Stimulated activated CD4-positive, alpha-beta T cell treated with anti-CD3 and anti-CD28 coated beads, Interleukin-2, amount 100 ng/mL, for 24 hours (primary cell): ENCODE measurements at places on chromosomes 5 and 9.

DNA sequence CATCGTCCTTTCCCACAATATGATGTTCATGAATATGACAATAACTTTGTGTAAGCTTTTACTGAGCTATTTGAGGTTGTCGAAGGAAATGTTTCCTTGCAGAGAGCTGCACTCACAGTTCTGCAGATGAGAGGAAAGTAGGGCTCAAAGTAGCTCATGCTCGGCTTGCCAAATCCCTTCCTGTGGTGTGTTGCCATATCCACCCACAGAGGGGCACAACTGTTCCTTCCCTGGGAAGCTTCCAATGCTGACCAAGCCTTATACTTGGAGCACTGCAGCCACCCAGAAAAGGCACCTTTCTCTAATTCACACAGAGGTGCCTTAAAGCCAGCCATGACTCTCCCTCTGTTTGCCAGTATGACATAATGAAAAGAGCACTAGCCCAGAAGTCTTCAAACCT, 390.3 kb downstream of the CAAP1 start:
- no peak for DNase-seq

DNA sequence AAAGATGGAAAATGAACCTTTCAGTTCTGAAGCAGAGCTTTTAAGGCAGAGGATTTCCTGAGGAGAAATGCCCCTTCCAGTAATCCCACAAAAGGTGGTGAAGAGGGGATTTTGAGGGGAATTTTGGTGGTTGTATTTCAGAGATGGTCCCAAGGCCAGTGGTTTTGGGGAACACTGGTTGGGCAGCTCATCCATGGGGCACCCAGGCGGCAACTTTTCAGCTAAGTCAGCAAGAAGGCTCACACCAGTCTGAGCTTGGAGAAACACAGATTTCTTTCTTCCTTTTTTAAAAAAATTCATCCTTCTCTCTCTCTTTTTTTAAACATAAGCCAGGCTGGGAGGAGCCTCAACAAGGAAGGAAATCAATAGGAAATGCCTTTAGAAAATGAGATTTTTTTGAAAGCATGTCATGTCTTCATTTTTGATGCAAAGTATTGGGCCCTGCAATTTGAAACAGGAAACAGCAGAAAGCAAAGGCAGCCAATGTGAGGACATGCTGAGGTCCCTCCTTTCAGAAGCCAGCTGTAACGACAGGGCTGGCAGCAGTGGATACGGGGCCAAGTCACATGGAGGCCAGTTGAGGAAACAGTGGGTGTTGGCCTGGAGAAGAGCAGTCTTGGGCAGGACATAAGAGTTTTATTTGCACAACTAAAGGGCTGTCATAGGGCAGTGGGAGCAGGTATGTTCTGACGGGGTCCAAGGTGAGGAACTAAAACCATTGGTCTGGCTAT, 155.3 kb upstream of the KLF4 start:
- DNase-seq = no peak

GRCh38 chr5:124678922-124679519, 67.4 kb downstream of the ZNF608 start:
- no peak for DNase-seq

GRCh38 chr5:10489810-10490426, 48.2 kb downstream of the ROPN1L start:
- DNase-seq = no peak

- no peak for DNase-seq
These were observed 25.3 kb upstream of the LTC4S start for GRCh38 chr5:179768326-179769085.

DNA sequence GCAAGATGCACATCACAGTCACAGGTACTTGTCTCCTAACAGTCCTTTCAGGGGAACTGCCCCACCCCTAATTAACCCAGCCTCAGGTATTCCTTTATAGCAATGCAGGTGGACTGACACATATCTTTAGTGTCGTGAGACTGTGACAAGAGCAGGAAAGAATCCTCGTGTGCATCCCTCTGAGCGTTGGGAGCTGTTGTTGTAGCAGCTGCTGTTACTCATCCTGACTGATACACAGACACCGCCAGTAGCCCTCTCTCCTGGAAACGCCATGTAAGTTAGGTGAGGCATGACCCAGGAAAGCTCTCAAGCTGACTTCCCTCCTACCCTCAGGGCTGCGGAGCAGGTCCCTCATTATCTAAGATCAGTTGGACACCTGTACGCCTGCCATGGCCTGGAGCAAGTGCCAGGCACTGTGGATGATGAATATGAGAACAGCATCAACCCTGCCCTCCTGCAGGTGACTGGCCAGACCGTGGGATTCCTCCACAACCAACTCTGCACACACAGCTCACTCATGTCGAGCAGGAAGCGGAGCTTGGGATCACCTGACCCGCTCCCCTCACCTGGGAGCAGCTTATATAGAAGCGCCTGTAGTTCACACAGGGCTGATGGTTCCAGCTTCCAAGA, 10.2 kb upstream of the LCN15 start:
- DNase-seq = no peak

DNA sequence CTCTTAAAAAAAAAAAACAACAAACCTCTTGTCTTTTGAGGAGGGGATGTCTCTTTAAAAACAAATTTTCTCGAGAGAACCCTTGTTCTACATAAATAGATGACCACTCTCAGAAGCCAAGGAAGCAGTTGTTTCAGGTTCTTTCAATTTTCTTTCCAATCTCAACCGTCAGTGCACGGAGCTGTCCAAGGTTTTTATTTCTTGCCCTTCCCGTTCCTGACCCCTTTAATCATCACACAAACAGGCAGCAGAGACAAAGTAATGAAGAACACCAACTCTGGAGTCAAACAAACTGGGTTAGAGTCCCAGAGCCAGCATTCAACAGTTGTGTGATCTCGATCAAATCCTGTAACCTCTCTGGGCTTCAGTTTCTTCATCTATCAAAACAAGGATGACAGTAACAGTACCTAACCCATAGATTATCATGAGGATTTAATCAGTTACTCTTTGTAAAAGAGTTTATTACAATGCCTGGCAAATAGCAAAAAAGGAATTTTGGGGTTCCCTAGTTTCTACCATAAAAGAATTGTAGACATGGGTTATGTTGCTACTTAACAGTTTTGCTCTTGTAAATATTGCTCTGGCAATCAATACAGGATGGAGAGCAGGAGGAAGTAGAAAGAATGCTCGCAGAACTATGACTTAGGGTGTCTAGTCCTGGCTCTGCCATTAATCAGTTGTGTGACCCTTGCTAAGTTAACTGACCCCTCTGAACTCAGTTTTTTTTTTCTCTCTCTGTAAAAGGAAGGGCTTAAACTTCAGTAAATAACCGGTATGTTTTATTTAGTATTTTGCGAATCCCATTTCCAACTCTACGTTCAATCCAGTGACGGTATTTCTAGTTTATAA, 1.0 kb upstream of the NIM1K start:
- no peak for DNase-seq

DNA sequence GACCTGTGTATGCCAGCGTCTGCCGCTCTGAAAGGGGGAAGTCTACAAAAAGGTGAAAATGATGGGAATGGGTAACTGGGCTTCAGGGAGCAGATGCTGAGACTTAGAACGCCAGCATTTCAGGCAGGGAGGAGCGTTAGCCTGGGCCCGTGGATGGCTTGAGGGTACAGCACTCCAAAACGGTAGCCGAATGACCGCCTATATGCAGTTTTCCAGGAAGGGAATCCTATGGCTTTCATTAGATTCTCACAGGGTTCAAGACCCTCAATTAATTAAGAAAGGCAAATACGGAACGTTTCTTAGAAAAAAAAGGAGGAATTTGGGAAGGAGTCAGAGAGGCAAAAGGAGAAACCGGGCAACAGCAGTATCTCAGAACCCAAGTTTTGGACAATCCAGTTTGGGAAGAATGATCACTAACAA, 639 bp downstream of the AMACR start:
- DNase-seq = peak; percentile 4

DNA sequence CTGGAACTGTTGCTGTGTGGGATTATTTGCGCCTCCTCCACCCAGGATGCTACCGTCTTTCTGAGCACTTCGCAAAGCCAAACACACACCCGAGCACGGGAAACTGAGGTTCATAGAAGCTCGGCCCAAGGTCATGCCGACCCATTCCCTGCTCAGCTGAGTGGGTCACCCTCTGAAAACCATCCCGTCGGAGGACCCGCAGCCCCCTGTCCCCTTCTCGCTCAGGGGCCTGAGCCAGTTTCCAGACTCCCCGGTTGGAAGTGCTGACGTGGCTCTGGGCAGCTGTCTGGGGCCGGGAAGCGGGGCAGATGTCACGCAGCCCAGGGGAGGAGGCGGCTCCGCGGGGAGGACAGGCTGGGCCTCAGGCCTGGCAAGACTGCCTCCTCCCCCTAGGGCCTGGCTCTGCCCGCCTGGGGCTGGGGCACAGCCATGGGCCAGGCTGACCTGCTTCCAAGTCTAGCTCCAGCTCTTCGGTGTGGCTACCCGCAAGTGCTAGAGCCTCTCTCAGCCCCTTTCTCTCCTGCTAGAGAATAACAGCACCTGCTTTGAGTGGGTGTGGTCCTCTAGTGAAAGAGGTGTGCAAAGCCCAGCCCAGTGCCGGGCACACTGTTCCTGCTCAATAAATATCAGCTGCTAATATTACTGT, 9.9 kb upstream of the CXXC5 start:
- no peak for DNase-seq

DNA sequence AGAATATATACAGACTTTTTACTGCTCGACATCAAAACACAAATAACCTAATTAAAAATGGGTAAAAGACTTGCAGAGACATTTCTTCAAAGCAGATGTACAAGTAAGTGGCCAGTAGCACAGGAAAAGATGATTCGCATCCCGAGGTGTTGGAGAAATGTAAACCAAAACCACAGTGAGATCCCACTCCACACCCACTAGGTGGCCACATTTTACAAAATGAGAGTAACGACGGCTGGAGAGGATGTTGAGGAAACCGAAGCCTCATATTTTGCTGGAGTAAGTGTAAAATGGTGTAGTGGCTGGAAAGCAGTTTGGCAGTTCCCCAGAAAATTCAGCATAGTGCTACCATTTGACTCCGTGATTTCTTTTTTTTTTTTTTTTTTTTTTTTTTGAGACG, 21.3 kb upstream of the GBGT1 start:
- peak; percentile 37 for DNase-seq

DNA sequence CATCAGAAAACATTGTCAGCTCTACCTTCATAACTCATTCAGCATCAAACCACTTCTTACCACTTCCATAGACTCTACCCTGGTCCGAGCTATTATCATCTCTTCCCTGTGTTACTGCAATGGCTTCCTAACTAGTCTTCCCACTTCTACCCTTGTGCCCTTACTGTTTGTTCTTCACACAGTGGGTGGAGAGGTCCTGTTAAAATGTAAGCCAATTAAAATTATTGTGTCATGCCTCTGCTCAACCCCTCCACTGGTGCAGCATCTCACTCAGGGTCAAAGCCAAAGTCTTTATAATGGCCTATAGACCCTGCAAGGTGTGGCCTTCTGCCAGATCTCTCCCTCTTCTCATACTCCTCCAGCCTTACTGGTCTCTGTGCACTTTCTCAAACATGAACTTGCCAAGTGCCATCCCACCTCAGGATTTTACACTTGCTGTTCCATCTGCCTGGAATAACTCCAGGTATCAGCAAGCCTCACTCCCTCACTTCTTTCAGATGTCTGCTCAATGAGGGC, 22.8 kb upstream of the ARAP3 start:
- no peak for DNase-seq

DNA sequence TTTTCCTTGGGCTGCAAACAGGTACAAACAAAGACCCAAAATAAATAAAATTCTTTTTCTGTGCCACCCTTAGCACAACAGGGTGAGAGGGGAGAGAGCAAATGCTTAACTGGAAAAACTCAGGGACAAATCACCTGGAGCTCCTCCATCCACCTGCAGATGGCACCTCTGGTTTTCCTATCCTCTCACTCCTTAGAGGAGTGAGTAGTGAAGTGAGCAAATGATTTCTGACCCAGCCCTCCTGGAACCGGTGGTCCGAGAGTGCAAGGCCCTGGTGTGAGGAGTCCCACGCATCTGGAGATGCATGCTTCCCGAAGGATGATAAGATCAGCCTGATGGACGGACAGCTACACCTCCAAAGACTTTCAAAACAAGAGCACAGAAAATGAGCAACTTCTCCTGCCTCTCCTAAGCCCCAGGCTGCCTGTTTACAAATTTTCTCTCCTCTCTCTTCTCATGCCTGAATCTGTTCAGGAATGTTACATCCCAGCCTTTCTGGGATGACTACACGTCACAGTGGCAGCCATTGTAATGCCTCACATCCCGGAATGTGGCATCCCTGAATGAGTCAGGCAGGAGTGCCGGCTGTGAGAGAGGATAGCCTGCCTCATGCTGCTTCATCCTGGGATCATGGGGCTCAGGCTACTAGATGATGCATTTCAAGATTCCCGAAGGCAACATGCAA, 86.4 kb downstream of the ADRB2 start:
- no peak for DNase-seq

DNA sequence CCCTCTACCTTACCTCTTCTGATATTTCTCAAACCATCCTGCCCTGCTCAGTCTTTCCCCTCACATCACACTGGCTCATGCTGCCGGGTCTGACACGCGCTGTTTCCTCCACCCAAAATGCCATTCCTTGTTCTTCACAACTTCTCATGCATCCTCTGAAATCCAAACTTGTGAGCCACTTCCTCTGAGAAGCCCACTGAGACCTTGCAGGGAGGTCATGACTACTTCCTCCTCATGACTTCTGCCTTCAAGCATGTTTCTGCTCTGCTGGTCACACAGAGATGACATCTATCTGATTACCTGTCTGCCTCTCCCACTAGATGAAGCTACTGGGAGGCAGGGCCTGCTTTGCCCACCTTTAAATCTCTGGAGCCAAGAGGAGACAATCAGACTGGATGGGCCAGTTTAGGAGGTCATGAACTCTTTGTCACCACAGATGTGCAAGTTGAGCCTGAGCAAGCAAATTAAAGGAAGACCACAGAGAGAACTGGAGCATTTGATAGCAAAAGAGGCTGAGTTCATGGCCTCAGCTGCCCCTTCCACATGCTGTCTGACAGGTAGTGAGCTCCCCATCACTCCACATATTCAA, 119.8 kb upstream of the TBC1D2 start:
- no peak for DNase-seq

GRCh38 chr9:134720136-134720753, 78.6 kb downstream of the COL5A1 start:
- no peak for DNase-seq

DNA sequence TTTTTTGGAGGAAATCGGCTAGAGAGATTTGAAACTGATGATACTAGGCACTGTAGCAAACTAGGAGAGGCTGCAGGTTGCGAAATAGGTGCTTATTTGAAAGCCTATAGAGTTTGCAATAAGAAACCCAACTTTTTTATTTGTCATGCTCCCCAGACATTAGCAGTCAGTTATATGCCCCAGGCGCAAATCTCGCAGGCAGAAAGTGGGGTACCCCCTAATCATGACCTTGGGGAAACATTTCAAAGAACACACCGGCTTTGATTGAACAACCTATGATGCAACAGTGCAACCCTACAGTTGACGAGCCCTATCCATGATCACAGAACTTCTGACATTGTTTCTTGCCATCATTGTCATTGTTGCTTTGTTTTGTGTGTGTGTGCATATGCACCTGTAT, 510.5 kb downstream of the RAB3C start:
- no peak for DNase-seq

- DNase-seq = no peak
These were observed 183.2 kb upstream of the PDE4D start for GRCh38 chr5:60076746-60077145.
